ENCODE measurements at places on chromosomes 12 and 14. TPM values are rescaled to one million over a fixed set of nuclear protein-coding genes. Genes with fewer than 3 reads are reported as not detected.
A peak's percentile ranks its signal among the peaks of the same experiment; 100 is the strongest.

DNA sequence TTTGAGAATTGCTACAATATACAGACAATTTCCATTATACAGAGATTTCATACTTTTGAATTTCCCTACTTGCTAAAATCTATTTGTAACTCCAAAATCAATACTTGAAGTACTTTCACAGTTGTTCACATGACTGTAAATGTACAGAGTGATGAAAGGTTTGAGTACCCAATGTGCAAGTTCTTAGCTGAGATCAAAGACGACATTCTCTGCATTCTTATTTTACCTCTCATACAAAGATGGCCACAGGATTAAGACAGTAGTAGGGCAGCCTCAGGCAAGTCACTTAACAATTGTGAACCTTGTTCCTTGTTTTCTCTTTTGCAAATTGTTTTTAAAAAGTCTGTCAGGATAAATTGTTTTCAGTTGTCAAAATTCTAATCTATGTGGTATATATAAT, 255.9 kb upstream of the KITLG start:
- no peak for DNase-seq

HOMEZ gene
- total RNA-seq, result 11.4 TPM

PTCSC3 gene
- not detected for total RNA-seq

GLIPR1L2 gene
- total RNA-seq, result not detected

- DNase-seq, result peak; percentile 69
Observed at GRCh38 chr12:93127582-93128331, 198.7 kb upstream of the EEA1 start.

DNA sequence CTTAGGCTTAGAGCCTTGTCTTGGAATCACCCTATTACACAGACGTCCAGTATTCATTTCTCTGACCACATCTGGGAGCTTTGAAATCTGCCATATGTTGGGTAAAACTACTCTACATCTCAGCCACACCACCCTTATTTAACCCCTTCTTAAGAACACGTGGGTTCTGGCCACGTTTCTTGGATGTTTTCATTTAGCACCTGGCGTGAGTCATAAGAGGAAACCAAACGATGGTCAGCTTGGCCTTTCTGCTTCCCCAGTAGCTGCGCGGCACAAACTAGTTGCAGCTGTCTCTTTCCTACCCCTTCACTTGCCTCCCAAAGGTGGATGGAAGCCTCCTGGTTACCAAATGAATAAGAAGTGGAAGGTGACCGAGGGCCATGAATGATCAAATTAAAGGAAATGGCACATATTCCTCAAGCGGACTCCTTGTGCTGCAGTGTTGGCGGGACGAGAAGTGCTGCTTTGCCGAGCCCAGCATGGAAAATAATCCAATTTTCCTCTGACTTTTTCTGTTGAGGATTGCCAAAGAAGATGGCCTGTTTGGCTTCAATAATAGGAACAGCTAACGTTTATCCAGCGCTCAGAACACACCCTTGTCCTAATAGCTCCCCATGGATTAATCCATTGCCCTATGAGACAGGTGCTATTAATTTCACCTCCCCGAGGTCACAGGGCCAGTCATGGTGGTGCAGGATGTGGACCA, 154.1 kb downstream of the ZNF664 start:
- DNase-seq, result no peak

- peak; percentile 89 for DNase-seq
Observed at GRCh38 chr12:85036234-85036707, at the start of the genes LRRIQ1 and TSPAN19. Gene LRRIQ1 (plus strand): TSS chr12:85036351. CDS start chr12:85038177, 1,826 bp downstream. Gene TSPAN19 (minus strand): TSS chr12:85036277. CDS start chr12:85029946, 6,331 bp downstream.

GRCh38 chr14:42322531-42323284, 716.0 kb downstream of the LRFN5 start:
- DNase-seq, result no peak
